Neural progenitor cell (in vitro differentiated cells): ENCODE measurements at places on chromosomes 4 and X.

DNA sequence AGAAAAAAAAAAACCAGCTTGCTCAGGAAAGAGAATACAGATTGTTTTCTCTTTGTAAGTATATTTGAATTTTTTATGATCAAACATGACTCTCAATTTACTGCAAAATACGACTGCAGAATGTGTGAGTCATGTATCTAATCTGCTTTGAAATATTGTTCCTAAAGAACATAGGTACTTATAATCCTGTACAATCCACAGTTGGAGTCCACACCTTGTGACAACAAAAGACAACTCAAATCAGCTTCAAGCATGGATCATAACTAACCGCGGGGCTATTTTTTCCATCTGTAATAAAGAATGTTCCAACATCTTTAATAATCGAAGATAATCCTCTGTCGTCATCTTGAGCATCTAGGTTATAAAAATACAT is 77.8 kb upstream of the STIM2 start:
- H3K27me3 ChIP-seq: no peaks in the 10 kb centered on the region
- no peak overlapping the region for H3K4me3 ChIP-seq
- peaks cover 6% of the 10 kb centered on the region for H3K4me1 ChIP-seq
- H3K27ac ChIP-seq: no peak overlapping the region
- no peak for DNase-seq

DNA sequence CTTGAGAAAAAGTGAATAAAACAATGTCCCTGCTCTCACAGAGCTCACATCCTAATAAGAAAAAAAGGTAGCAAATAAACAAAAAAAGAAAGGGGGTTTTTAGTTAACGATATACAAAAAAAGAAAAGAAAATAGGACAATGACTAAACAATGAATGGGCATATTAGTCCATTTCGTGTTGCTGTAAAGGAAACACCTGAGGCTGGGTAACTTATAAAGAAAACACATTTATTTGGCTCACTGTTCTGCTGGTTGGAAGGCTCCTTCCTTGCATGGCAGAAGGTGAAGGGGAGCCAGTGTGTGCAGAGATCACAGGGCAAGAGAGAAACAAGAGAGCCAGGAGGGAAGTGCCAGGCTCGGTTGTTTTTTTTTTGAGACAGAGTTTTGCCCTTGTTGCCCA is 4.7 kb upstream of the KLF3 start:
- no peak overlapping the region for H3K27ac ChIP-seq
- H3K4me1 ChIP-seq: peaks cover 13% of the 10 kb centered on the region
- DNase-seq: no peak
- no peaks in the 10 kb centered on the region for H3K36me3 ChIP-seq
- no peak overlapping the region for H3K4me3 ChIP-seq

- H3K4me3 ChIP-seq: no peak overlapping the region
- no peak for DNase-seq
- H3K27me3 ChIP-seq: no peaks in the 10 kb centered on the region
- H3K4me1 ChIP-seq: no peaks in the 10 kb centered on the region
Observed at GRCh38 chr4:88846206-88846790, 148.7 kb upstream of the NAP1L5 start.

DNA sequence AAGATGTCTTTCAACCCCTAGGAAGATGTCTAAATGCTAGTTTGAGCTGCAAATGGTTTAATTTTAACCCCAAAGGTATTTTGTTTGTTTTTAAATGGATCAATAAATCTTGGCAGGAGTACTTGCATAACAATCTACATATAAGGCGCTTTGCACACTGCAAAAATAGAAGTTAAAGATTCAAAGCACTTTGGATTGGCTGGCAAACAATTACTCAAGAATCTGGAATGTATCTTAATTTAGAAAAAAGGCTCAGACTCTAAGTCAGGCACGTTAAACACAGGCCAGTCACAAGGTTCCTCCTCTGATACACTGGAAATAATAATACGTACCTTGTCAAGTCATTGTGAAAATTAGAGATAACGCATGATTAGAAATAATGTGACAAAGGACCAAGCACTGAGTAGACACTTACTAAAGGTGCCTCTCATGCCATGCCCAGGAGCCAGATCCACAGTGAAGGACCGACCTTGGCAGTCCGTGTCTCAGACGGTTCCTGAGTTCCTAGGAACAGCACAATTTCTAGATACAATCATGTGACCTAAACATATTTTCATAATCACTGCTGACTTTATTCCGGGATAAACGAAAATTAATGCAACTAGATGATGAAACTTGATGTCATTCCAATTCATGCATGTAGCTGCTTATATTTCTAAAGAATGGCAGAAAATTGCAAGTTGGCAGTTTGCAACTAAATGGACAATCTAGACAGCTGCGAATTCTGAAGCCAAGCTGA is 49.6 kb downstream of the PROM1 start:
- no peak overlapping the region for H3K4me3 ChIP-seq
- H3K27me3 ChIP-seq: no peaks in the 10 kb centered on the region
- no peaks in the 10 kb centered on the region for H3K36me3 ChIP-seq
- peaks cover 31% of the 10 kb centered on the region for H3K4me1 ChIP-seq
- DNase-seq: no peak

DNA sequence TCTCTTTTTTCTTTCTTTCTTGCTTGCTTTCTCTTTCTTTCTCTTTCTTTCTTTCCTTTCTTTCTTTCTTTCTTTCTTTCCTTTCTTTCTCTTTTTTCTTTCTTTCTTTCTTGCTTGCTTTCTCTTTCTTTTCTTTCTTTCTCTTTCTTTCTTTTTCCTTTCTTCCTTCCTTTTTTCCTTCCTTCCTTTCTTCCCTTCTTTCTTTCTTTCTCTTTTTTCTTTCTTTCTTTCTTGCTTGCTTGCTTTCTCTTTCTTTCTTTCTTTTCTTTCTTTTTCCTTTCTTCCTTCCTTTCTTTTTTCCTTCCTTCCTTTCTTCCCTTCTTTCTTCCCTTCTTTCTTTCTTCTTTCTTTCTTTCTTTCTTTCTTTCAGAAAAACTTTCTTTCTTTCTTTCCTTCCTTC is 108.1 kb upstream of the SHOX start:
- no peaks in the 10 kb centered on the region for H3K4me1 ChIP-seq
- no peak for DNase-seq
- H3K27me3 ChIP-seq: peaks cover 19% of the 10 kb centered on the region
- no peak overlapping the region for H3K4me3 ChIP-seq
- no peak overlapping the region for H3K27ac ChIP-seq

GRCh38 chrX:40224658-40225057 is 126.9 kb upstream of the BCOR start:
- no peaks in the 10 kb centered on the region for H3K36me3 ChIP-seq
- H3K27me3 ChIP-seq: no peaks in the 10 kb centered on the region
- H3K27ac ChIP-seq: no peak overlapping the region
- no peaks in the 10 kb centered on the region for H3K4me1 ChIP-seq
- no peak overlapping the region for H3K4me3 ChIP-seq
- DNase-seq: no peak

- H3K27ac ChIP-seq: no peak overlapping the region
- H3K4me3 ChIP-seq: no peak overlapping the region
- H3K27me3 ChIP-seq: no peaks in the 10 kb centered on the region
- peaks cover 5% of the 10 kb centered on the region for H3K4me1 ChIP-seq
Observed at GRCh38 chr4:165355900-165356300, 22.9 kb upstream of the CPE start.

DNA sequence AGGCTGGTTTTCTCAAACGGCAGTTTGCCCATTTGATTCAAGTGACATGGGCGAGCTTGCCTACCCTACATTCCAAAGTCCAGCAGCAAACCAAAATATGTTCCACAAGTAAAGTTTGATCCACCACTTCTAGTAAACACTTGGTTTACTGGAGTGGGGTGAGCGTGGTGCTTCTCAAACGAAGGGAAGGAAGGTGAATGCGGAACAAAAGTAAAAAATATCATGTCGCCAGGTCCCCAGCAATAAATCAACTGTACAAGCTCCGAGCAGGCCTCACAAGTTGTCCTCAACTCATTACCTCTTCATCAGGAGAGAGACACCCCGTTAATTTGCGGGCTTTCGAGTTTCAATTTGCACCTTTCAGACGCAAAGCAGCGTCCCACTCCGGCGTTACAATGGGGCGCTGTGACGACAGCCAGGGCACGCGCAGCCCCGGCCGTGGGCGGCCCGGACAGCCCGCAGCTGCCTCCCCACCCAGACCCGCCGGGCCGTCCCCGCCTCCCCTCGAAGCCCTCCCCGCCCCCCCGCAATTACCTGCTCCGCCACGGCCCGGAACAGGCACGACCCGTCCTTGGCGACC is 1.0 kb downstream of the OTUD4 start:
- no peaks in the 10 kb centered on the region for H3K27me3 ChIP-seq
- no peaks in the 10 kb centered on the region for H3K36me3 ChIP-seq
- no peak overlapping the region for H3K27ac ChIP-seq
- H3K4me1 ChIP-seq: peaks cover 25% of the 10 kb centered on the region
- DNase-seq: peak; percentile 66

DNA sequence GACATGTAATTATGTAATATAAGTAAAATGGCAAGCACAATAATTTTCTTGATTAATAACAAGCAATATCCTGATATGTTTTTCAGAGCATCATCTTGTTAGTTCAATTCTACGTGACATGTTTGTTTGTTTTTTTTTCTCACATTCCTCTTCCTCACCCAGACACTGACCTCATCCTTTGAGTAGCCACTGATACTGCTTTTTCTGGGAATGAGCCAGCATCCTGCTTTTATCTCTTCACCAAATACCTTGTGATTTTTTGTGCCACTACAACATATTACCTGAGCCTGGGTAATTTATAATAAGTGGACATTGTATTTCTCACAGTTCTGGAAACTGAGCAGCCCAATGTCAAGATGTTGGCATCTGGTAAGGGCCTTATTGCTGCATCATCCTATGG is 484.0 kb downstream of the NAF1 start:
- H3K4me1 ChIP-seq: no peaks in the 10 kb centered on the region
- H3K27me3 ChIP-seq: no peaks in the 10 kb centered on the region

DNA sequence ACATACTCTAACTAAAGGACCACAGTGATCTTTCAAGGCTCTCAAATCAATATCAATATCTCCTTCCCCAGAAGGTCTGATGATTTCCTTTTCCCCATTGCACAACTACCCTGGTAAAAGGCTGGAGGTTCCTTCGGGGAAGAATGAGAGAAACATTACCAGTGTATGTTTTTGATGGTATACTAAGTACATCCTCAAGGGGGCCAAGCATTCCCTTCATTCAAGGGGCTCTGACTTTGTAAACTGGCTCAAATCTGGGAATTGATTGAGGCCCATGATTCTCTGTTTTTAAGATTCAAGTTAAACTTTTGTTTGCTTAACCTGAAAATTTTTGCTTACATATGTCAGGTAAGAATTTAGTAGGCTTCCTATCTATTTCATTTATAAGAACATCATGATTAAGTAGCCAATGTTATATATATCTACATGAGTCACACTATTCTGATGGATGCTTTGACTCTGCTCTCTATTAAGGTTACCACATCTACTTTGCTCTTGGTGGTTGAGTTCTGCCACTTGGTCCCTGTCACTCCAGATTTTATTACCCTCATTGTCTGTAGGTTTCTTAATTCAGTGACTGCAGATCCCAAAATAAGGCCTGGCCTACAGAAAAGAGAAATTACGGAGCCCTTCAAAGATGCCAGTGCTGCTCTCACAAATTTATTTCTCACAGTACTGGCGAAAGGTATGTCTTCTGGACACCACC is 16.4 kb upstream of the GUCY1B1 start:
- no peak overlapping the region for H3K4me3 ChIP-seq
- no peaks in the 10 kb centered on the region for H3K36me3 ChIP-seq
- no peak for DNase-seq

DNA sequence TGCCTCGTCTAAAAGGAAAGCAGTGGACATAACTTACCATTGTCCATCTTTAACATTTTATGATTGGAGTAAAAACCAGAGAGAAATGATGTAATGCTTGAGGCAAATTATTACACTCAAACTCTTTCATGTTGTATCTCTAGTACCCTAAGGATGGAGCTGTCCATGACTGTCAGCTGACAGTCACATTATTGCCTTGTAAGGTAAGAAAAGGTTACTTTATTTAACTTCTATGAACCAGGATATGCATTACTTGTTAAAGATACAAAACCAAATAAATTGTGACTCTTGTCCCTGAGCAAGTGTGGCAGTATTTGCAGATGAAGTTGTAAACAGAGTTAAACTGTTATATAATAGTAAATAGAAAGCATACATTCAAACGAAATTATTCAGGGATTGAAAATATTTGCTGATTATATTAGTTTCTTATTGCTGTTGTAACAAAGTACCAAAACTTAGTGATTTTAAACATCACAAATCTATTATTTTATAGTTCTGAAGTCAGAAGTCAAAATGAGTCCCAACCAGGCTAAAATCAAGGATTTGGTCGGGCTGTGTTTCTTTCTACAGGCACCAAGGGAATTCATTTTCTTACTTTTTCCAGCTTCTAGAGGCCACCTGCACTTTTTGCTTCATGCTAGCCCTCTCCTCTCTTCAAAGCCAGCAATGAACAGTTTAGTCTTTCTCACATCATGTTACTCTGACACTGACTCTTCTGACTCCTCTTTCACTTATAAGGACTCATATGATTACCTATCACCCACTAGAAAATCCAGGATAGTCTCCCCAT is 113.8 kb downstream of the CEP44 start:
- no peaks in the 10 kb centered on the region for H3K36me3 ChIP-seq
- peaks cover 20% of the 10 kb centered on the region for H3K4me1 ChIP-seq
- DNase-seq: no peak
- no peak overlapping the region for H3K4me3 ChIP-seq

- peak overlapping the region; percentile 90 for H3K4me3 ChIP-seq
- H3K27me3 ChIP-seq: peaks cover 15% of the 10 kb centered on the region
- H3K36me3 ChIP-seq: no peaks in the 10 kb centered on the region
- H3K27ac ChIP-seq: no peak overlapping the region
- DNase-seq: peak; percentile 30
Observed at GRCh38 chr4:185211035-185211434, 1.6 kb downstream of the SNX25 start.
